HFFc6 (cell line): ENCODE measurements at places on chromosomes 5 and 9. TPM values are rescaled to one million over a fixed set of nuclear protein-coding genes. Genes with fewer than 3 reads are reported as not detected.

The GABRA6 gene
- not detected in 3 replicates for total RNA-seq

DNA sequence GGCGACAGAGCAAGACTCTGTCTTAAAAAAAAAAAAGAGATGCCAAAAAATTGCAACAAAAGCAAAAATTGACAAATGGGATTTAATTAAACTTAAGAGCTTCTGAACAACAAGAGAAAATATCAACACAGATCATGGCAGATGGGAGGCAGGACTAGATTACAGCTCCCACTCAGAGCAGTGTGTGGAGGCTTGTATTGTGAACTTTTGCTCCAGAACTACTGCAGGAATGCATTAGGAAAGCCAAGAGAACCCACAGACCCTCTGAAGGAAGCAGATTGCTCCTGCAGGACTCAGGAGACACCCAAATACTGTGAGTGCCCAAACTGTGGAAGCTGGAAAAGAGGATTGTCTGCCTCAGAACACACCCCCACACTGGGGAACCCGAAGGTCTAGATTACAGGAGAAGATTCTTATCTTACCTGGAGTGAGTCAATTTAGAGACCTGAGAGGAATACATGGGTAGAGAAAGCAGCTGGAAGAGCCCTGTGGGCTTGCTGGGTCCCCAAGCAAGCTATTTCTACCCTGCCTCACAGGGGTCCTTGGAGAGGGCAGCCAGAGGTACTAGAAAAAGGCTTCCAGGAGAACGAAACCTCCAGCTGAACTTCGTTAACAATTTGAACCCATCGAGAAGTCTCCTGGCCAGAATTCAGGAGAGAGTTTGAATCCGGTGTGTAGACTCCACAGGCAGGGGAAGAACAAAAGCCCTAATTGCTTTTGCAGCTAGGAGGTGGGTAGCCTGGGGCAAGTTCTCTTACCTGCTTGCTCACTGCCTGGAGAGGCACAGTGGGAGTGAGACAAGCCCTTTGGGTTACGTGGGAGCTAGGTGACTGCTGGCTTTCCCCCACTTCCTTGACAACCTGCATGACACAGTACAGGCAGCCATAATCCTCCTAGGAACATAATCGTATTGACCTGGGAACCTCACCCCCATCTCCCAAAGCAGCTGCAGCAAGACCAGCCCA is 593.4 kb upstream of the RGMB start:
- no peak for DNase-seq

- DNase-seq = no peak
Measured at GRCh38 chr5:167525004-167525403, 766.4 kb upstream of the WWC1 start.

- DNase-seq = no peak
Measured at GRCh38 chr9:135928074-135928730, 20.9 kb upstream of the CAMSAP1 start.
